ENCODE measurements at places on chromosomes 13 and 19.

- DNase-seq = no peak
Measured at GRCh38 chr19:19514215-19514657, 1.1 kb downstream of the TSSK6 start.

DNA sequence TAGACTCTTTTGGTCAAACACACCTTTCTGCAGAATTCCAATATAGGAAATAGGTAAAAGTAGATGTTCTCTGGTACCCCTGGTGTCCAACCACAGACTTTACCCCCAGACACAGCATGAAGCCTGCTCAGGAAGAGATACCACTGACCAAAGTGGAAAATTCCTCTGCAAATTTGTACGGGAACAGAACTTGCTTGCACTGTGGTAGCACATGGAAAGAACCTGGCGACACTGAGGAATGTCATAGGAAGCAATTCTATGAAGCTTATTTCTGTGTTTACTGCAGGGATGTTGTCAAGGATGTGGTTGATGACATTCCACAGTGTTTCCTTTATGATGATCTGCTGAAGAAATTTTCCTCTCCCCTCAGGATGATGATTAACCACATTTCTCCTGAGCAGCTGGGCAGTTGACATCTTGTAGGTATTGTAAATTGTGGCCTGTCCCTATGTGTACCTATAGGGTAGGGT is 48.9 kb upstream of the TNFSF11 start:
- no peak for DNase-seq

- no peak for DNase-seq
Measured at GRCh38 chr13:77056382-77056781, 29.4 kb upstream of the FBXL3 start.

DNA sequence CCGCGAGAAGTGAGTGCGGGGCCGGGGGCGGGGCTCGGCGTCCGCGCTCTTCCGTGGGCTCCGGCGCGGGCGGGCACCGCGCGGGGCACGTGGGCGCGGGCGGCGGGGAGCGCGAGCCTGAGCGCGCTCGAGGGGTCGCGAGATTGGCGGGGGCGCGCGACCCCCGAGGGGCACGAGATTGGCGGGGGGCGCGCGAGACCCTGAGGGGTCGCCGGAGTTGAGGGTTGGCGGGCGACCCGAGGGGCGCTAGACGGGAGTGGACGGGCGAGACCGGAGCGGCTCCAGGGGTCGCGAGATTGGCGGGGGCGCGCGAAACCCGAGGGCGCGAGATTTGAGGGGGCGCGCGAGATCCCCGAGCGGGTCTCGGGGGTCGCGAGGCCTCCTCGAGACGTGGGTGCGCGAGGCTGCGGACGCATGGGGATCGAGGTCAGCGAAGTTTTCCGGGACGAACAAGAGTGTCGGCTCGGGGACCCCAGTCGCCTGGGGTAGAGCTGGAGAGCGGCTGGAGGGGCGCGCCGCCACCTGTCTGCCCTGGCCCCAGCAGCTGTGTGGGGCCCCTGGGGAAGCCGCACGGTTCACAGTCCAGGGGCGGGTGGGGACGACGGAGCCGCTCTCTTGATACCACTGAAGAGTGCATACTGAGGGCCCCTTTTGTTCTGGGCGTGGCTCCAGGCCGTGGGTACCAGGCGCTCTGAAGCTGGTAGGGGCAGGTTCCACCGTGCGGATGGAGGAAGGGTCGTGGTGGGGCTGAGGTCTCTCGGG is 682 bp downstream of the SSBP4 start:
- no peak for DNase-seq

DNA sequence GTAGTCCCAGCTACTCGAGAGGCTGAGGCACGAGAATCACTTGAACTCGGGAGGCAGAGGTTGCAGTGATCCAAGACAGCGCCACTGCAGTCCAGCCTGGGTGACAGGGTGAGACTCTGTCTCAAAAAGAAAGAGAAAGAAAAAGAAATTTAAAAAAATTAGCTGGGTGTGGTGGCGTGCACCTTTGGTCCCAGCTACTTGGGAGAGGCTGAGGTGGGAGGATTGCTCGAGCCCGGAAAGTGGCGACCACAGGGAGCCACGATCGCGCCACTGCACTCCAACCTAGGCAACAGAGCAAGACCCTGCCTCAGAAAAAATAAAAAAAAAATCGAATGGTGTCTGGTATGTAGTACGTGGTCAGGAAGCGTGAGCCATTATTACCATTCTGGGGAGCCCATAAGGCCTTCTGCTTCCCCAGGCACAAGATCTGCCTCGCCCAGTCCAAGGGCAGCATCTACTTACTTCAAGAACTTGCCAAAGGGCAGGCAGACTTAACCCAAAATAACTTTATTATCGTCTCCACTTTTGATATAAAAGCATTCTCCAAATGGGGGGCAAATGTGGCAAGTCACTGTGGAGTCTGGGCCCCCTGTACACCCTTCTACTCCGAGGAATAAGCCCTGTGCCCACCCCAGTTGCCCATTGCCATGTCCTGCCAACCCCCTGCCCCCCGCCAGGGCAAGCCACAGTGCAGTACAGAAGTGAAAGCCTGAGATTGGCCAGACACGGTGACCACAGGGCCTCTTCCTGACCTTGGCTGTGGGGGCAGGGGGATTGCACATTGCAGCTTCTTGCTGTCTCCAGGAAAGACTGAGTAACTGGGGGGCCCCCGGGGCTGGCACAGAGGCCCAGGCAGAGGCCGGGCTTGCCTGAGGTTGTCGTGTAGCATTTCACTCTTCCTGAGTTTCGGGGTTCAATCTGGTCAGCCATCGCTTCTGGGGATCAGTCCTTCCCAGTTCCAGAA is 12.6 kb downstream of the CCL25 start:
- DNase-seq = no peak

- no peak for DNase-seq
Measured at GRCh38 chr13:60329221-60329923, 67.6 kb upstream of the TDRD3 start.

- DNase-seq = no peak
Measured at GRCh38 chr13:32728327-32728726, 142.1 kb downstream of the PDS5B start.

GRCh38 chr13:41150058-41150457 is 17.5 kb upstream of the KBTBD6 start:
- no peak for DNase-seq

- DNase-seq = no peak
Measured at GRCh38 chr13:107367258-107367657, 799.3 kb upstream of the ARGLU1 start.

DNA sequence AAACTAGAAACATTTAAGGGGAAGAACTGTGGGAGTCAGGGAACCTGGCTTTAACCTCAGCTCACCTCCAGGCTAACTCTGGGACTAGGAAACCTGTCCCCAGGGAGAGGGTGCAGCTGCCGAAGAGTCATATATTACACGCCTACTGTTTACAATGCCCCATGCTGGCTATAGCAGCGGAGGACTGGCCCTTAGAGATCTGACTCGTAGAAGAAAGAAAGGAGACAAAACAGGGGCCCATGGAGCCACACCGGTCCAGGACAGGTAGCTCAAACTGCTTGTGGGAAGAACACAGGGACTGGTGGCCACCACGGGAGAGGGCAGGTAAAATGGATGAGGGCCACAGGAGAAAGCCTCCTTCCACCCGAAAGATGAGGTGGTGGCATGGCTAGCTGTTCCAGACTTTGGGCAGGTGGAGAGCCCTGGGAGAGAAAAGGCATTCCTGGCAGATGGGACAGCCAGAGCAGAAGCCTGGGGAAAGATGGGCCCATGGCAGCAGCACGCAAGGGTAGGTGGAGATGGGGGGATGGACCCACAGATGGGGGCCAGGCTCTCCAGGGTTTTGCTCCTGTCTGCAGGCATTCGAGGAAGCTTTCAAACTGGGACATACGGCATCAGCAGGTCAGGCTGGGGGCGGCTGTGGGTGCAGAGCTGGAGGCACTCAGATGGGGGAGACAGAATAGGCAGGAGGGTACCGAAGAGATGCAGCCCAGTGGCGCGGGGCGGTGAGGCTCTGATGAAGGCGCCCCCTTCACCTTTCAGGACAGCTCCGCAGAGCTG is 69.5 kb downstream of the LATS2 start:
- DNase-seq = no peak

DNA sequence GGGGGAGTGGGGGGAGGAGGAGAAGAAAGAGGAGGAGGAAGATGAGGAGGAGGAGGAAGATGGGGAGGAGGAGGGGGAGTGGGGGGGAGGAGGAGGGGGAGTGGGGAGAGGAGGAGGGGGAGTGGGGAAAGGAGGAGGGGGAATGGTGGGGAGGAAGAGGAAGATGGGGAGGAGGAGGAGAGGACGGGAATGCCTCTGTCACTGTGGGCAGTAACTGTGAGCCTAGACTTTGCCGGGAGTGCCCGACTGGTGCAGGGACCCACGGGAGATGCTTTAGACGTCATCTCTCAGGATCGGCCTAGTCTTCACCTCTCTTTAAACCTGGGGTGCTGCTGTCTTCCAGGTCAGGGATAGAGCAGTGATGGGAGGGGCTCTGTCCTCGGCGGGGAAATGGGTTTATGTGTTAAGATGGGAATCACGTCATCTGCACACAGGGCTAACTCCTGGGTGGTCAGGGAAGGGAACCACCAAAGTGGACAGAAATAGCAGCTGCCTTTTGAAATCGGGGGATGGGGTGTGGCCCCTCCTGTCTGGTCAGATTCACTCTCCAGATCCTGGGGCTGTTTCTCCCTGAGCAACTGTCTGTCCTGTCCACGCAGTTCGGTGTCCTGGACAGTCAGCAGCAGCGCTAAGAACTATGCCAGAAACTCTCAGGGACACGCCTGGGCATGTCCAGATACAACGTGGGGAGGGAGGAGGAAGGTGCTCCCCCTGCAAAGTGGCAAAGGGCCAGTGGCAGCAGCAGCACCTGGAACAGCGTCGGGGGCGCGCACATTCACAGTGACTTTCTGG is 26.9 kb downstream of the GAS6 start:
- peak; percentile 36 for DNase-seq

GRCh38 chr13:85411591-85411990 is 387.6 kb downstream of the SLITRK6 start:
- DNase-seq = no peak

GRCh38 chr13:101868585-101869469 is 416.4 kb downstream of the ITGBL1 start:
- DNase-seq = no peak

- DNase-seq = no peak
Measured at GRCh38 chr13:23509781-23510543, 60.2 kb upstream of the TNFRSF19 start.

DNA sequence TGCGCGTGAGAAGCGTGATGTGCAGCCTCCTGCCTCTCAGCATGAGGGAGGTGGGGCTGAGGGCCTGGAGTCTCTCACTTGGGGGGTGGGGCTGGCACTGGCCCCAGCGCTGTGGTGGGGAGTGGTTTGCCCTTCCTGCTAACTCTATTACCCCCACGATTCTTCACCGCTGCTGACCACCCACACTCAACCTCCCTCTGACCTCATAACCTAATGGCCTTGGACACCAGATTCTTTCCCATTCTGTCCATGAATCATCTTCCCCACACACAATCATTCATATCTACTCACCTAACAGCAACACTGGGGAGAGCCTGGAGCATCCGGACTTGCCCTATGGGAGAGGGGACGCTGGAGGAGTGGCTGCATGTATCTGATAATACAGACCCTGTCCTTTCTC is 8.7 kb downstream of the CD177 start:
- DNase-seq = no peak

- DNase-seq = no peak
Measured at GRCh38 chr13:98537740-98538139, 39.2 kb downstream of the STK24 start.

- DNase-seq = no peak
Measured at GRCh38 chr19:4773047-4773640, 18.4 kb upstream of the FEM1A start.

All from frontal cortex (tissue), 4 donors.